ENCODE measurements at places on chromosomes 1 and 21.

DNA sequence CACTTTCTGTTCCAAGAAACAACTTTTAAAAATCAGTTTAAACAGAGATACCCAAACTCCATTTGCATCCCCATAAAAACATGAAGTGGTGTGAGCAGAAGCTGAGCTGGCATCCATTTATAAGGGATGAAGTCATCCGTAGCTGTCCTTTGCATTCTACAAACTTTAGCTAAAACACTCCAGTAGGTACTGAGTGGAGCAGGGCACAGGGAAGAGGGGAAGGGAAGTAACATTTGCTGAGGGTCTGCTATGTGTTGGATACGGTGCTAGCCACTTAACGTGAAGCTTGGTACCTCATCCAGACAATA, 32.9 kb downstream of the VWA5B1 start:
- DNase-seq = no peak

- no peak for DNase-seq
Measured at GRCh38 chr1:150154143-150154542, 4.4 kb downstream of the PLEKHO1 start.

- DNase-seq = no peak
Measured at GRCh38 chr1:43781574-43781973, 74.2 kb downstream of the ST3GAL3 start.

GRCh38 chr21:16851054-16851453, 661.8 kb upstream of the CXADR start:
- DNase-seq = no peak

GRCh38 chr1:59604191-59604590, 210.6 kb upstream of the HOOK1 start:
- no peak for DNase-seq

DNA sequence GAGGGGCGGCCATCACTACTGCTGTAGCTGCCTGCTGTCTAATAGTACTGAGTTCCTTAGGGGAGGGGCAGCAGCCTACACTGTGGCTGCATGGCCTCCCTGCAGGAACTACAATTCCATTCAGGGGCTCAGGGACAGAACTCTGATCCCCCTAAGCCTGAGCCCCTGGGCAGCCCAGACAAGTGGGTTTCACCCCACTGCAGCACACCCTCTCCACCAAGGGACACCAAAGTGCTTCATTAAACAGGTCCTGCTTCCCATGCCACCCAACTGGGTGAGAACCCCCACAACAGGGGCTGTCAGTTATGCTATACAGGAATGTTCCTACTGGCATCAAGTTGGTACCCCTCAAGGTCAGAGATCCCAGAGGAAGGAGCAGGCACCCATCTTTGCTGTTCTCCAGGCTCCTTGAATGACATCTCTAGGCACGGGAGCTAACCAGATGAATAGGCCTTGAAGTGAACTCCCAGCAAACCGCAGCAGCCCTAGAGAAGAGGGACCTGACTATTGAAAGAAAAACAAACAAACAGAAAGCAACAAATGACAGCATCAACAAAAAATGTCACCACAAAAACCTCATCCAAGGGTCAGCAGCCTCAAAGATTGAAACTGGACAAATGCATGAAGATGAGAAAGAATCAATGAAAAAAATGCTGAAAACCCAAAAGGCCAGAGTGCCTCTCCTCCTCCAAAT, 437.4 kb downstream of the NUF2 start:
- DNase-seq = no peak

DNA sequence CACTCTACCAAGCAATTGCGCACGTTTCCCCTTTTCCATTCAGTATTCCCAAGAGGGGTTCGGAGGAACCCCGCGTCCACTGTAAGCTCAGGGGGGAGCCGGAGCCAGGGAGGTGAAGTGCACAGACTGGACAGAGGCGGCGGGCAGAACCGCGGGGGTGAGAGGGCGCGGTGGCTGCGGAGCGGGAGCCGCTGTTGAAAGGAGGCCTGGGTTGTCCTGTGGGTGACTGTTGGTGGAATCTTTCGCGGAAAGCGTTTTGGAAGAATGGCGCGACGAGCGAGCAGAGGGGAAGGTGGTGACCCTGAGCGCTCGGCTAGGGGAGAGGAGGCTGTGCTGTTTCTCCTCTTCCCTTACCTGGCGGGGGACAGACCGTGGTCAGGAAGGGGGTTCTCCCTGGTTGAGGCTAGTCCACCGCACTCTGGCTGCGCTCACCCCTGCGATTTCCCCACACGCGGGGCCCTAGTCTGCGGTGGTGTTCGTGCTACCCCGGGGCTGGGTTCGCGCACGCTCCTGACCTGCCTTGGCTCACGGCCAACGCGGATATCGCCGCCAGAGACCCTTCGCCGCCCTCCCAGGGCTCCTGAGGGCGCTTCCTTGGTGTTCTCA, 92.8 kb downstream of the PRKAB2 start:
- no peak for DNase-seq

- no peak for DNase-seq
Measured at GRCh38 chr1:63882048-63882704, 108.4 kb downstream of the ROR1 start.

DNA sequence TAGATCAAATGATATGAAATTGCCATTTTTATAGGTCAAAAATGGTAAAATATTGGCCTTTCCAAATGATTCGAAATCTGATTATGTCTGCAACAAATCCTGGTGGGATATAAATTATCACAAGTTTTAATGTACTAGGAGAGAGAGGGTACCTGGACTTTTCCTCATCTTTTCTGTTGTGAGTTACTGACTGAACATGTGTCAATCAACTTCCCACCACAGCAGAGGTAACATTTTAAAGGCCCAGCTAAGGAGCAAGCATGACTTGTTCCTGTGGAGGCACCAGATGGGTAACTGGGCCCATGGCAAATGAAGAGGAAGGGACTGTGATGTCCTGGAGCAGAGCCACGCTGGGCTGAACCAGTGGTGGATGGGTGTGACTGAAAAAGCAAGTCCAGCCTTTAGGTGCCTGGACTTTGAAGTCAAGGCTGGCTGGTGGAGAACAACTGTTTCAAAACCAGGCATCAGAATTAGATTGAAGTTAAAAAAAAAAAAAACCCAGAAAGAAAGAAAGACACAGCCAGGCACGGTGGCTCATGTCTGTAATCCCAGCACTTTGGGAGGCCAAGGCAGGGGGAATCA, 6.6 kb downstream of the MR1 start:
- no peak for DNase-seq

DNA sequence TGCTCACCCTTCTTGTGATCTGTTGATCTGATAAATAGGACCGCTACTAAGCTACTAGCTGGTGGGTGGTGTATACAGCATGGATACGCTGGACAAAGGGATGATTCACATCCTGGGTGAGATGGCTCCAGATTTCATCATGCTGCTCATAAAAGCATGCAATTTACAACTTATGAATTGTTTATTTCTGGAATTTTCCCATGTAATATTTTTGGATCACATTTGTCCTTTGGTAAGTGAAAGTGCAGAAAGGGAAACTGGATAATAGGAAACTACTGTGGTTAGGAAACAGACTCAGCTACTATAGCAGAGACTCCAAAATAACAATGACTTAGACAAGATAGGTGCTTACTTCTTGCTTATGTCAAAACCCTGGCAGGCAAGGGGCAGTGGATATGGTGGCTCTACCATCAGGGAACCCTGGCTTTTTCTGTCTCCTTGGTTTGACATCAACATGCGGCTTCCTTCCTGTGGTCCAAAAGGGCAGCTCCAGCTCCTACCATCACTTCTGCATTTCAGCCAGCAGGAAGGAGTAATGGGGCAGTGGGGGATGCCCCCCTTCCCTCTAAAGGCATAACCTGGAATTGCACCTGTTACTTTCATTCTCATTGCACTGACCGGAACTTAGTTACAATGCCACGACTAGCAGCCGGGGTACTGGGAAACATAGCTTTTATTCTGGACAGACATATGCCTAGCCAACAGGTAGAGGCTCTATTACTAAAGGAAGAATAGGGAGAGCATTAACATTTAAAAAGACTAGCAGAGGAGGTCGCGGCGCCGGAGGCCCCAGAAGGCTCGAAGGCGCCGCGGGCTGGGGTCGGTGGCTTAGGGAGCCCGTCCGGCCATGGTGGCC, 13.8 kb upstream of the AK2 start:
- no peak for DNase-seq

GRCh38 chr1:7042322-7043190, 257.3 kb downstream of the CAMTA1 start:
- DNase-seq = no peak

GRCh38 chr1:87121711-87122163, 206.9 kb upstream of the LMO4 start:
- no peak for DNase-seq

DNA sequence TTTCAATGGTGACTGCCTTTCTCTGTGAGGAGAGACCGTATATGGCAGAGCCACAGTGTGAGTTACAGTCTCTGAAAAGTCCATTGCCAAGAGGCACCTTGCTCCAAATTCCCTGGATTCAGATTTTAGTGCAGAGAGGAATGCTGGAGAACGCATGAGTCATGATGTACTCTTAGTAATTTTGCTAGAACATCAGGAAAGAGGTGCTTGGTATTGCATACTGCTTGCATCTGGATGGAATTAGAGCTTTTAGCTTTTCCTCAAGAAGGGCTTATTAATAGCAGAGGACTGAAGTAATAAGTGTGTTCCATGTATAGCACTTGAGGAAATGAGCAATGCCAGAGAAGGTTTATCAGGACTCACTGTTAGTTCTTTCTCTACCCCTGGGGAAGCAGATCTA, 40.5 kb upstream of the AKT3 start:
- DNase-seq = no peak

DNA sequence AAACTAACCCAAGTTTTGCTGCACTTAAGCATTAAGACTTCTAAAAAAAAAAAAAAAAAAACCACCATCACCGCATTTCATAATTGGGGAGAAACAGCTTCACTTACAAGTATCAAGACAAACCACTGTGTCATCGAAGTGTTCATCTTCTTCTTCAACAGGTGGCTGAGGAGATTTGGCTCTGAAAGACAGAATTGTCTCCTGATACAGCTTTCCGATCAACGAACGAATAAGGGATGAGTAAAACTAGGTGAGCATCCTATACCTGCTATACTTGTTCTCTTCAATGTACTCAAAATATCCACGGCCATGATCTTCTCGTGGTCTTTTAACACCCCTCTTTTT, 2.0 kb downstream of the HNRNPU start:
- peak; percentile 71 for DNase-seq

- no peak for DNase-seq
Measured at GRCh38 chr1:20686883-20687725, 25.9 kb upstream of the DDOST start.

- no peak for DNase-seq
Measured at GRCh38 chr1:9732123-9732971, 80.8 kb downstream of the PIK3CD start.
